GM23248 (cell line): ENCODE measurements at places on chromosomes 2 and 18.

DNA sequence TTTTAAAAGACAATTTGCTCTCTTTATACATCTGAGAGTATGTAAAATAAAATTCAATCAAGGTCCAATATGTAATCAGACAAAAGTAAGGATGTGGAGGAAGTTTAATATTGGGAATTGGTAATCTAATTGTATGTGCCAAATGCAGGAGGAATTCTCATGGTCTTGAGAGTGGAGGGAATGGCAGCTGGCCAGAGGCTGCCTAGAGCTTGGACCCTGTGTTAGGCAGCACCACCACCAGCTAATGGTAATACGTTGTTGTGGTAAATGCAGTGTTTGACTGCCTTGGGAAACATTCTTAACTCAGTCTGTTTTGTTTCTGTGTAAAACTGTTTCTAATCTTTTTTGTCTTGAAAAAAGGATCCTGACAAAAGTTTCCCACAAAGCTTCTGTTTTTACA, 30.0 kb downstream of the GALNT1 start:
- DNase-seq, result no peak

GRCh38 chr18:5611221-5611620, 67.4 kb upstream of the EPB41L3 start:
- DNase-seq, result no peak

DNA sequence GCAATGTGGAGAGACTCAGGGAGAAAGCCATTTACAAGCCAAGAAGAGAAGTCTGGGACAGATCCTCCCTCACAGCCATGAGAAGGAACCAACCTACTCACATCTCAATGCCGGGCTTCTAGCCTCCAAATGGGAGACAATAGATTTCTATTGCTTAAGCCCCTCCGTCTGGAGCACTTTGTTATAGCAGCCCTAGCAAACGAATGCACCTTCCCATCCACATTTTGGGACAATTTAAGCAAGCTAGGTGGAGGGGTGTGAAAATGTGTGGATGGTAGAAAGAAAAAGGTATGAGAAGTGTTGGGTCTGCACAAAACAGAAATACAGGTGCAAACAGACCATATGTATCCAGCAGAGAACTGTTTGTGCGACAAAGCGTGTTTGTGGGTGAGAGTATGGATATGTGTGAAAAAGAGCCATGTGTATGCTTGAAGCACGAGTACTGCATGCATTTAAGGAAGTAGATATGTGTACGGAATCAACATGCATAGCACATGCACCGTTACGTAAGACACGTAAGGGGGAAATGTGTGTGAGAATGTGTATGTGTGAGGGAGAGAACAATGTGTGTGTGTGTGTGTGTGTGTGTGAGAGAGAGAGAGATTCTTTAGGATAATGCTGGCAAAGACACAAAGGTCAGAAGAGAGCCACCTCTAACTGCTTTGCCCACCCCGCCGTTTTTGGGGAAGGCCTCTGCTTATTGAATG, 13.1 kb upstream of the E2F6 start:
- DNase-seq, result no peak

DNA sequence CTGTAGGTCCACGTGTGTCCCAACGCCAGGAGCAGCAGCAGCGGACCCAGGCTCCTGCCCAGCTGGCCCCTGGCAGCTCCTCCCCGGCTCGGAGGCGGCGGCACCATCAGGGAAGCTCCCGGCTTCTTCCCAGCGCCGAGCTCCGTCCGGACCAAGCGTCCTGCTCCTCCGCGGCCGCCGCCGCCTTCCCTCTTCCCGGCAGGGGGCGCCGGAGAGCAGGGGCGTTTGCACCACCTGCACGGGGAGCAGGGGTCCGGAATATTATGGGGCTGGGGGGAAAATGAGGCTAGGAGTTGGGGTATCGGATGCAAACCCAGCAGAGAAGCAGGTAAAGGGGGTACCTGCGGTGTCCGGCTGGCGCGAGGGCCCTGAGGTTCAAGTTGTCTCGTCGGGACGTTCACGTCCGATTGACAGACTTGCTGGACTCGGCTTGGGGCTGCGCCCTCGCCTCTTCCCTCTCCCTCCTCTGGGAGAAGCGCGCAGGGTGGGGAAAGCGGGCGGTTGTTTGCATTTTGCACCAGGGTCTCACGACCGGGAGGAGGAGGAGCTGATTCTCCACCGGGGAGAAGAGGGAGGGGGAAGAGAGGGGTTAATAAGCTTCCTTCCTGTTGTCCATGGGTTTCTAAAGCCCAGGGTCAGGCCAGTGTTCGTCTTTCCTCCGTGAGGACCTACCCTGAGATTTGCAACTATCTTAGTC, at the start of gene CCBE1:
Gene CCBE1 (minus strand): TSS at position 188 of the 697 bp plus-strand sequence.
- DNase-seq, result peak; percentile 85

- no peak for DNase-seq
Observed at GRCh38 chr2:140442319-140442718, 1662.1 kb upstream of the NXPH2 start.

- peak; percentile 68 for DNase-seq
Observed at GRCh38 chr2:69291004-69291650, 95.9 kb downstream of the GFPT1 start.

DNA sequence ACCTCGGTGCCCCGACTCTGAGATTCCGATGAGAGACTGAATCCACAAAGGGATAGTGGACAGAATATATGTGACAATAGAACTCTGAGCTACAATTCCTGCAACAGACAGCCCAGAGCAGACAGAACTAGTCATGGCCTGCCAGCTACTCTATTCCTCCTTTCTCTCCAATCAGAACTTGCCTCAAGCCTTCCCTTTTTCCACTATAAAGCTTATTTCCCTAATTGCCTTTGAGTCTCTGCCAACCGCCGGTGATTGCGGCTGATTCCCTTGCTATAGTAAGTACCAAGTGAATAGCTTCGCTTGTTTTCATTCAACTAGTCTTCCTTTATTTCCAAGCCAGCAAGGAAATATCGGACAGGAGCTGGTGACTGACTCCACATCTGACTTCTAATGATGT, 96.8 kb downstream of the DSC3 start:
- no peak for DNase-seq

- DNase-seq, result peak; percentile 17
Observed at GRCh38 chr18:51235009-51235789, 37.7 kb upstream of the MEX3C start.
